Astrocyte of the hippocampus (primary cell): ENCODE measurements at places on chromosomes 1 and 21.

DNA sequence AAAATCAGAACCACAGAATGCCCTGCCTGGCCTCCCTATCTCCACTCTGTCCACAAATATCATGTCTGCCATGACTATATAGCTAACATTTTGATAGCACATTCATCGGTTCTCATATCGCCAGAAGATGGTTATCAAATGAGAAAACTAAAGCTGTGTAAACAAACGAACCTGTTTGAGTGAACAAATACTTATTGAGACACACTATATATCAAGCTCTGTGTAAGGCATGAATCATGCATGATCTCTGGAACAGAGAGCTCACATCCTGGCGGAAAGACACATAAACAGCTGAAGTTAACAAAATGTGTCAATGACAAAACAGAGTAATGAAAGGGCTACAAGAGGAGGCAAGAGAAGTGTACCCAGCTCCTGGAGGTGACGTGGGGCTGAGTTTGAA, 13.1 kb downstream of the KCND3 start:
- no peak for DNase-seq

DNA sequence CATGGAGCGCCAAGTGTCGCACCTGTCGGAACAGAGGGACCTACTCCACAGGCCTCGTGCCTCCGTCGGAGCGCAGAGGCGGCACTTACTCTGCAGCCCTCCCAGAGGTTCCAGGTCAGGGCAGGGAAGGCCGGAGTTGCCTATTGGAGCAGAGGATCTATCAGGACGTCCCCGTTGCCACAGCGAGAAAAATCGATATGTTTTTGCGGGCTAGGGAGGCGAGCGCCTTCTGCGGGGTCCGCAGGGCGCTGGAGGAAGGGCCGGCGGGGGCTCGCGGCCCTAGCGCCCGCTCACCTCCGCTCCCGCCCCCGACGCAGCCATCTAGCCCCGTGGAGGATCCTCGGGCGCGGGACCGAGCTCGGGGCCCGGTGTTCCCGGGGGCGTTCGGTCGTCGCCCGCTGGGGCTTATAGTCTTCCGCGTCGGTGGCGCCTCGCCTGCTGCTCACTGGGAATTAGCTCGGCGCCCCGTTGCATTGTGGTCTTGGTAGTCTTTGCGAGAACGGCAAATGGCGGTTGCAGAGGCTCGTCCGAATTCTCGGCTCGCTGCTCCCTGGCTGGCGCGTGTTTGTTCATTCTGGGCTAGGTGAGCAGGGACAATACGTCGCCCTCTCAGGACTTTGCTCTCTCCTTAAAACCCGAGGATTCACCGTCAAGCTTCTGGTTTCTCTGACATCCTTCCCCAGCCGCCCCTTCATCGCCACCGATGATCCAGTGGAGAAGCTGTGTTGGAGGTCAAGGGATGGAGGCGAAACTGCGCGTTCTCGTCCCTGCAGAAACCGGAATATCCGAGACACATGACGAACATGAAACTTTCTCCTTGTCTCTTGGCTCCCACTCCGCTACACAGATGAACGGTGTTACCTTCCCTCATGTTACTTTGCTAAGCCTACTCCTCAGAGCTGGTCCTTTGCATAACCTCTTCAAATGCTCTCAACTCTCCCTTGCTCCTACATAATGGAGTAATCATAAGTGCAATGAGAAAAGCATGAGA, at the start of gene JTB:
Gene JTB, minus strand, starts transcription at position 425 of the 991 bp plus-strand sequence. Its CDS starts 422 bp downstream, at position 3.
- peak; percentile 92 for DNase-seq

GRCh38 chr1:178161516-178161915, 67.6 kb downstream of the RASAL2 start:
- DNase-seq = no peak

DNA sequence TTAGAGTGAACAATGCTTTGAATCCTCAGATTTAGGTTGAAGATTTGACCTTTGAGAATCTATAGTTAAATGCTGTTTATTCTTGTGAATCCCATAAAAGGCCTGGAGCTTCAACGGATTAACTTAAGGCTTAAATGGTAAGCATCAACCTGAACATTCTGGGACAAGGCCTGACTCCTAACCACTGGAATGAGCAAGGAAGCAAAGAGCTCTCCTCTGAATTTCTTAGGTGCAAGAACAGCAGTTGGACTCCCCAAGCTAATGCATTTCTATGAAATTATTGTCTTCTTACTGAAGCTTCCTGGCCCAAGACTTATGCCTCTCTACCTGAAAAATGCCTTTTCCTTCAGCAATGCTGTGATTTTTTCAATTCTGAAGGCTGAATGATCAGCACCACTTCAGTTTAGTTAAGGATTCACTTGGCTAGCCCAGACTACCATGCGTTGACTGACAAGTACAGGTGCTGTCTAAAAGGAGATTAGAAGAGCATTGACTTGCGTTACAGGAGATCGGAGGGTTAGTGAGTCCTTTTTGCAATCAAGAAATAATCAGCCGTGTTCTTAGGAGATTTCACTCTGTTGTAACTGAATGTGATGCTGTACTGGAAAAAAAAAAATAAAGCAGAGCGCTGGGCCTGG, 178.5 kb downstream of the ZC3H11B start:
- no peak for DNase-seq

DNA sequence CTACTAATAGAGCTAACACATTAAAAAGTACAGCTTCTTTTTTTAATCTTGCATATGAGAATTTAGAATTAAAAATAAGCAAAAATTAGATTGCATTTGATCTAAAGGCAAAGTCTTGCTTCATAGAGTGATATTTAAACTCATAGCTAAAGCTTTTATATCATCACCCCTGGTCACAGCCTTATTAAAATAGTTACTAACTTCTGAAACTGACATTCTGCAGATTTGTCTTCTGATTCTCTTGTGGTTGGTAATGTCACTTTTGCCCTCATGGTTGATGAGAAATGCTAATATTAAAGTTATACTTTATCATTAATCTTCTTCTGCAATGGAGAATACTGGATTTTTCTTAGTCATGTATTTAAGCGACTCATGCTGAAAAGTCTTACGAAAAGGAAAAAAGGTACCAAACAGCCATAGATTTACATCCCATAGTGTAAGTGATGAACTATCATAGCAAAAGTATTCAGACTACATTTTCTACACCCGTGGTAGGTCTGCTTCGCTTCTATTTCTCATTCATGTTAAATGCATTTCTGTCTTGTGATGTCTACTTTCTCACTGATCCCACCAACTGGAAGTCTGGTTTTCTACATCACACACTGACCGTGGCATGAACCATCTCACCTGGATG, 330.5 kb upstream of the B3GALT2 start:
- no peak for DNase-seq

- no peak for DNase-seq
Observed at GRCh38 chr1:94106716-94107115, 14.2 kb downstream of the ABCA4 start.

- no peak for DNase-seq
Observed at GRCh38 chr1:20117236-20117635, 2.1 kb downstream of the PLA2G2D start.

- DNase-seq = no peak
Observed at GRCh38 chr1:100164702-100165101, 13.4 kb downstream of the LRRC39 start.

GRCh38 chr1:54176621-54177327, 23.1 kb downstream of the CYB5RL start:
- no peak for DNase-seq

- DNase-seq = no peak
Observed at GRCh38 chr1:115437196-115437595, 99.1 kb upstream of the NGF start.

DNA sequence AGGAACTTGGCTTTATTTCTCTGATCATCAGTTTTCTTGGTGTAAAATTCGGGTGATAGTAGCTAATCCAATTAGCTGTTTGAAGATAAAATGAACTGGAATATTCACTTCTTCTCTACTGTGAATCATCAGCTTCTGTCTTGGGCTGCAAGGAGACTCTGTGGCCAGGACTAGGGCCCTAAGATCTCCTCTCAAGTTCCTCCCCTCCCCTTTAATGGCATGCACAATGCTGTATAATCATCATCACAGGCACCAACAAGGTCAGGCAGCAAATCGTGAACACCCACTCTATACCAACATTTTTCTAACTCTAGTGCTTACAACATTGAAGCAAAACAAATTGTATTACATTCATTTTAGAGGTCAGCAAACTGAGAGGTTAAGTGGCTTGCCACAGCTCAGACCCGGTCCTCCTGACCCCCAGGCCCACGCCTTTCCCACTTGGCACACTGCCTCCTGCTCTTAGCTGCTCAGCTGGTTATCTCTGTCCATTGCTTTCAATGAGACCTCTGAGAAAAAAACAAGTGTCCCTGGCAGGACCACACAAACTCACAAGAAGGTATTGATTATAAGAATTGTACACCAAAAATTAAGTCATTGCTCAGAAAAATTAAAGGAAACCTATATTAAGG, 31.8 kb downstream of the LRRC52 start:
- no peak for DNase-seq

GRCh38 chr1:21362096-21362495, 71.8 kb upstream of the ECE1 start:
- DNase-seq = peak; percentile 22

DNA sequence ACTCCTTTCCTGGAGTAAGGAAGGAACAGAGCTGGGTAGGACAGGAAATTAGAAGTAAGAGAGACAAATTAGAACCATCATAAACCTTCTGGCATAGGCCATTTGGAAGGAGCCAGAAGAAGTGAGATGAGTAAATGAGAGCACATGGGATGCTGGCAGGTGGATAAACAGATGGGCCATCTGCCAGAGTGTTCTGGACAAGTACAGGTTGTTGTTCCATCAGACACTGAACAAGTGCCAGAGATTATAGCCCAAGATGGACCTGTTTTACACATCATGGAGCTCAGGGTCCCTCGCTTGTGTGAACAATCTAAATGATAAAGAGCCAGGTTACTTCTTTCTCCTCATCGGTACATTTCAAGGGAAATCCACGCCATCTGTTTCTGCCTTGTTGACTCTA, 200.3 kb downstream of the HHIPL2 start:
- DNase-seq = no peak

DNA sequence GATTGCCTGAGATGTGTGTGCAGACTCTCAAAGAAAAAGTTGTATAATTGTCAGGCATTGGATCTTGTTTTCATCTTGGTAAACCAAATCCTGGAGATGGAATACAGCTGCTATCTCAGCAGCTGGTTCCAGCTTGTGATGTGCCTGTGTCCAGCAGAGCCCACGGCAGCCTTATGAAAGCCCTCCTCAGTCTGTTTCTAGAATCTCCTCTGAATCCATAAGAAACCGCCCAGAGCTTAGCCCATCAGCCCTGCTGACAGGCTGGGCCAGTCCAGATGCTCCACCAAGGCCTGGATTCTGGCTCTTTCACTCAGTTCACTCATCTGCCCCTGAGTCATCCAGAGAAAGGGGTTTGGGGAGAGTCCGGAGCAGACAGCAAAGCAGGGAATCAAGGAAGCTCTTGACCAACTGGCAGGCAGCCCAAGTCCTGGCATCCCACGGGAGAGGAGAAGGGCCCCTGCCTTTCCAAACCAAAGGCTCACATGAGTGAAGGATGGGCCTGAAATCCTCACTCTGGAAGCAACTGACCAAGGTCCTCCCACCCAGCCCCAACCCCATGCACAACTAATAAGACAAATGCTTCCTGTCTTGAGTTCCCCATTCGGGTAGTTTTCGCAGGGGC, 45.7 kb downstream of the NAV1 start:
- DNase-seq = no peak

- no peak for DNase-seq
Observed at GRCh38 chr1:209705033-209705598, 470 bp downstream of the HSD11B1 start.

- no peak for DNase-seq
Observed at GRCh38 chr1:26373281-26373680, 731 bp upstream of the ZNF683 start.

DNA sequence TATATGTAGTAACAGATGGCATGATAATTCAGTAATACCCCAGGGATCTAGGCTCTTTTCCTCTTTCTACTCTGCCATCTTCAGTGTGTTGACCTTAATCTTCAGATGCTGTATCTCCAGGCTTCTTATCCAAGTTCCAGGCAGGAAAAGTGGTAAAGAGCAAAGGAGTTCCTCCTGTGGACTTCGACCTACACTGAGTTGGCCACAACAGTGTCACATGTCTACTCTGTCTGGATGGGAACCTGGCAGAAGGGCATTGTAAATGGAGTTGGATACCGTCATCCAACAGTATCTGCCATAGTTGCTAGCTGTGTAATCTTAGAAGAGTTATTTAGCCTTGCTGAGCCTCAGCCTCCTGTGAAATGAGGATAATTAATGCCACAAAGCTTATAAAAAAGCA, 21.9 kb downstream of the IL23R start:
- no peak for DNase-seq

DNA sequence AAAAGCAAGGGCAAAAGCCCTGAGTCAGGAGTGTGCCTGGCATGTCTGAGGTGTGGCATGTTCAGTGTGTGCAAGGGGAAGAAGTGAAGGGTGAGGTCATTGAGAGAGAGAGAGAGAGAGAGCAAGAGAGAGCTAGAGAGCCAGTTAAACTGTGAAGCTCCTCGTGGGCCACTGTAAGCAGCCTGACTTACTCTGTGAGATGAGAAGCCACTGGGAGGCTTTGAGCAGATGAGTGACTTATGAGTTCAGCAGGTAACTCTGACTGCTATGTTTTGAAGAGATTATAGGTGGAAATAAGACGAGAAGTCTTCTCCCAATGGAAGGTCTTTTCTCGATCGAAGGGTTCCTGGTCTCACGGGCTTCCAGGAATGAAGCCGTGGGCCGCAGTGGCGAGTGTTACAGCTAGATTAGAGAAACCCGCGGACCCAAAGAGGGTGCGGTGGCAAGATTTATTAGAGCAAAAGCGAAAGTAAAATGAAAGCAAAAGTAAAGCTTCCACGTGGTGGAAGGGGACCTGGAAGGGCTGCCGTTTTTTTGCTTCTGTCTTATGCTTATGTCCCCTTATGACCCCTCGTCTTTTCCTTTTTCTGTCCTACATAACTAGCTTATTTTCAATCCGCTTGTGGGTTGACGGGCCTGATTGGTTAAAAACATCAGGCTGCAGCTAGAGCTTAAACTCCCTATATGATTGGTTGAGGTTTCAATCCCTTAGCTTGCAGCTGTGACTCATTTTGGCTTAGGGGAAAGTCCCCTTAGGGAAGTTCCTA, 323.1 kb upstream of the FAM78B start:
- DNase-seq = no peak

- DNase-seq = peak; percentile 25
Observed at GRCh38 chr1:23210351-23210785, 6.9 kb downstream of the HTR1D start.

GRCh38 chr1:178411756-178412399, 84.9 kb downstream of the CLEC20A start:
- no peak for DNase-seq
